ENCODE measurements at places on chromosomes 2 and 18. TPM values are rescaled to one million over a fixed set of nuclear protein-coding genes. Genes with fewer than 3 reads are reported as not detected.

Gene ANKRD23
- 4.9 TPM for polyA plus RNA-seq

Gene IL36G
- polyA plus RNA-seq: not detected

Gene ANKRD30B
- not detected for polyA plus RNA-seq

Gene OST4
- 523 TPM for polyA plus RNA-seq
